Activated T-cell treated with anti-CD3 and anti-CD28 coated beads, Interleukin-2, amount 50 U/mL, for 1 hour (primary cell): ENCODE measurements at places on chromosomes 3 and 15.

GRCh38 chr3:16932877-16933276 is 48.1 kb downstream of the PLCL2 start:
- DNase-seq: no peak

DNA sequence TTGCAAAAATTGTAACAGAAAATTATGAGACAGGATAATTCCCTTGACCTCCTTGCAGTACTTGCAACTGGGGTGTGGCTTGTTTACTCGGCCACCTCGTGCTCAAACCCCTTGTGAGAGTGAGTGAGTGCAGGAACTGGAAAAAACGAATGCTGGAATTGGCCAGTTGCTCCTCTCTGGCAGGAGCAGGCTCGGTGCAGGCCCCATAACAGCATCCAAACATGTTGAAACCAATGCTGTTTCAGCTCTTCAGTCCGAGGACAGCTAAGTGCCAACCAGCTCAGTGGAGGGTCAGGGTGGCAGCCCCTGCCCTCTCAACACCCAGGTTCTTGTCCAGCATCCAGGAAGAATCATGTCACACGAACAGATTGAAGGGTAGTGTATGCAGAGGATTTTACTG is 36.9 kb downstream of the METTL6 start:
- no peak for DNase-seq

DNA sequence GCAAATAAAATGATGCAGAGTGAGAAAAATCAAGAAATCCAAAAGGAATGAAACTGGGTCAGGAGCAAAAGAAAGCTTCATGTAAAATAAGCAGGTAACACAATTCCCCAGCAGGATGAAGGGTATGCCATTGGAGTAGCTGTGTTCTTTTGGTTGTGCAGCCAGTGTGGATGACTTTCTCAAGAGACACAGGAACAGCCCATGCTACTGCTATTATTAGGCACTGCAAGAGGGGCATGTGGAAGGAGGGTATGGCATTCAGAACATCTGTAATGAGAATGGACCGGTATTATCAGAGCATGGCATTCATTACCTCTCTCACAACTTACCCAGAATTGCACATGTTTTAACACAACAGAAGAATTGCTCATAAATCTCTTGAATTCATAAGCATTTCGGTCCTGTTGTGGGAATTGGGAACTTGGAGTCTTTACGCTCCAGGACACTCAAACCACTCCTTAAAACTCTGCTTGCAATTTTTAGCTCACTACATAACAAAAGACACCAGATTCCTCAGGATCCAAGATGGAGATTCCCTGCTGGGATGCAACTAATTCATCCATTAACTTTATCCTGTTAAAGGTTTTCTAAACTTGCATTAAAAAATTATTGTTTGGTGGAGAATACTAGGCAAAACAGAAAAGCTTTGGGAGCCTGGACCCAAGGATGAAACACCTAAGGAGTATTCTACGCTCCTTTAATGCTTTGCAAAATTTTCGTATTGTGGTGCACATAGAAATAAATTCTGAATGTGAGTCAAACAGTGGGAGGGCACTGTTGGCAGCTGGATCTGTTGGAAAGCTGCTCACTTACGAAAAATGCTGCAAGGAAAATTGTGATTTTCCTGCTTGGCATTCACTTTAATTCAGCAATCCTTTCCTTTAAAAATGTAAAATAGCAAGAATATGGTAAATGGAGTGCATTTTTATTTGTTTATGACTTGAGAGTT is 34.6 kb upstream of the CDIN1 start:
- DNase-seq: no peak

GRCh38 chr3:156036258-156037053 is 83.9 kb upstream of the KCNAB1 start:
- DNase-seq: no peak

GRCh38 chr3:40939030-40939740 is 260.1 kb upstream of the CTNNB1 start:
- no peak for DNase-seq

DNA sequence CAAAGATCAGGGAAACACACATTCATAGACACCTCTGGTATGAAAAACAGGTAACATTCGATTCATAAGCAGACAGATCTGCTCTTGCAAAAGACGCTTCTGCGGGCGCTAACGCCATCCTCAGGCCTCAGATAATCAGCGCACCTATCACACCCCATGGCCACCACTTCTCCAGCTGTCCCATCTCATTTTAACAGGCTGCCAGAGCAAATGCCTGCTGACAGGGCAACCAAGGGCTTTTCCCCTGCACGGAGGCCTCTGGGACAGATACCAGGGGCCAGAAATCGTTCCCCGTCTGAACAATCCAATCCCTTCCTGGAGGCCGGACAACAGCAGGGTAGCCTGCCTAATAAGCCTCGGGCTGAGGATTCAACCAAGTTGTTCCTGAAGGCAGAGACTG is 15.2 kb downstream of the ABCC5 start:
- DNase-seq: no peak

DNA sequence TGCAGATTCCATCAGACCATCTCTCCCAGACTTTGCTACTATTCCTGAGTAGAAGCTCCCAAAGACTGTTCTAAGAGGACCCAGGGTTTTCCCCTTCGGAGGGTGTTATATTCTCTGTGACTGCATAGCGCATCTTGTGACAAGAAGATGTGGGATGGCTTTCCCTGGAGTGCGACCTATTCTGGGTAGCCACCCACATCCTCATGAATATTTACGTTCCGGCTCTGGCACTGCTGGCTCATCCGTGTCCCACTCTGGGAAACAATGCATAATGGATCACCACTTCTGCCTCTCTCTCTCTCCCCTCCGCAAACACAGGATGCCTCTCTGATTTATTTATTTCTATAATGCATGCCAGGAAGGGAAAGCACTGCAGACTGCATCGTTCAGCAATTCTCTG is 166.1 kb downstream of the PYDC2 start:
- DNase-seq: no peak
